Naive thymus-derived CD8-positive, alpha-beta T cell (primary cell): ENCODE measurements at places on chromosomes 2 and 18.

GRCh38 chr2:166891727-166892126 is 3.4 kb downstream of the XIRP2 start:
- DNase-seq = no peak

DNA sequence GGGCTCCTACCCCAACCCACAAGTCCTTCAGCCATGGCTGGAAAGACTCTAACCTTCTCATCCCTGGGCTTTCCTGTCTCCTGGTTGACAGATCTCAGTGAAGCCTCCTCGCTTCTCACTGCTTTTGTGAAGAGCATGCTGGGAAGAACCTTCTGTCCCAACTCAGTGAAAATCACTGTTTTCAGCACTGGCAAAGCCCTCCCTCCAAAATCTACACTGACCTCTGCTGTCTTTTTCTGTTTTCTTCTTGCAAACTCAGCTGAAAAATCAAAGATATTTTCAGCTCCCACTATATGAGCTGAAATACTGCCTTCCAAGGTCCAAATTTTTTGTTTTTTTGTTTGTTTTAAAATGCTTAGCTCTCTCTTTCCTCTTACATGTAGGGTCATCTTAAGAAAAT is 266.3 kb upstream of the AGAP1 start:
- no peak for DNase-seq

DNA sequence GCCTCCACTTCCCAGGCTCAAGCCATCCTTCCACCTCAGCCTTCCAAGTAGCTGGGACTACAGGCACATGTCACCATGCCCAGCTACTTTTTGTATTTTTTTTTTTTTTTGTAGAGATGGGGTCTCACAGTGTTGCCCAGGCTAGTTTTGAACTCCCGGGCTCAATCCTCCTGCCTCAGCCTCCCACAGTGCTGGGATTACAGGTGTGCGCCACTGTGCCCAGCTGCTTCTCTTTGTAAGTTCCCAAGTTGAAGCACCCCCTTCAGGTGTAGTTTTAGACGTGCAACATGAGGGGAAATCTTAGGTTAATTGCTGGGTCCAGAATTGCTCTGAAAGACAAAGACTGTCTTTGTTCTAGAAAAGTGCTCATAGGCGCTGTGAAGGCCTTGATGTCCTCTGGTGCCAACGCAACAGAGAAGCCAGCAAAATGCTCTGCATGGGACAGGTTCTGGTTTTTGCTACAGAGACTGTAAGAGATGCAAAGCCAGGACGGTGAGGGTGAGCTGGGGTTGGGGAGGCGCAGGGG is 46.6 kb downstream of the RRM2 start:
- DNase-seq = no peak

- DNase-seq = no peak
Observed at GRCh38 chr18:77133051-77133834, 660 bp upstream of the MBP start.

- DNase-seq = no peak
Observed at GRCh38 chr2:25204190-25204838, 35.9 kb upstream of the POMC start.

DNA sequence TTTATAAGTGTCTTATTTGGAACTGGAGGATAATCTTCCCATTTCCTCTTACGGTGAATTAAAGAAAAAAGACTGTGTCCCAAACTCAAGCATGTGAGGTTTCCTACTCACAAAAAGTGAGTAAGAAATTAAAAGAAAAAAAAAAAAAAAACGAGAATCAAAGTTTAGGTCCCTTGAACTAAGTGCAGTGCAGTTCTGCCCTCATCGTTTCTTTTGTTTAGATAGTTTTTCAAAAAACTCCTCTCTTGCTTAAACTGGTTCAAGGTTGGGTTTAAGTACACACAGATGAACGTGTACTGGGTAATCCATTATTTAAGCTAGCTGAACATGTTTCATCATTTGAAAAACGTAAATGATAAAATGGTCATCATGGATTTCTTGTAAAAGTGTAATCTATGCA is 235.9 kb upstream of the KCNJ3 start:
- DNase-seq = no peak

DNA sequence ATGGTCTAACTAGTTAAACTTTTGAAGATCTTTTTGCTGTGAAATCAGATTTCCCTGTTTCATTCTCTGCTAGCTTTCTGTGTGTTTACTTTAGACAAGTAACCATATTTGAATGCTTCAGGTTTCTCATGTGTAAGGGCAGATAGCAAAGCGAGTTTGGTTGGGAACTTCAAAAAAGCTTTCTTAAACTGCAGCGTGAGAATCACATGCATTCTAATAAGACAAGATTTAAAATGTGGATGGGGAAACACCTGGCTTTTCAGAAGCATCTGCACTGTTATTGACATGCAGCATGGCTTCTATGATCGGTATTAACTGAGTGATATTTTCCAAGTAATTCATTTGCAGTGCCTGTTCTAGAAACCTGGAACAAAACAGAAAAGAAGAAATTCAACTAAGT is 119.3 kb downstream of the ABCA12 start:
- DNase-seq = no peak

- no peak for DNase-seq
Observed at GRCh38 chr2:239908308-239908707, 116.8 kb downstream of the NDUFA10 start.

GRCh38 chr2:127405255-127405610 is 13.0 kb upstream of the PROC start:
- DNase-seq = no peak

DNA sequence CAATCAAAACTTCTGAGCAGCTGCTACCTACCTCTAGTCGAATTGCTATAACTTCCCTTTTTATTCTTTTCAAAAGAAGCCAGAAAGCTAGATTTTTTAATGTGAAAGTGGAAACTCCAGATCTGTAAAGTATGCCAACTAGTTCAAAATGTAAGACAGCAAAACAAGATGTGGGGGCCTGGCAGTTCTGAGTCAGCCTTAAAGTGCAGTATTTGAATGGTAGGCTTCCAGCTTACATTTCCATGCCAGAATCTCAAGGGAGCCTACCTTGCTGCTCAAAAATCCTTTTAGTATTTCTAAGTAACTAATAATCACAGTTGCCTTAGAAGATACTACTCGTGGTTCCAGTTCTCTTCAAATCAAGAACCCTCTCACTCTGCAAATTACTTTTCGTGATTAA is 1288.7 kb downstream of the LRP1B start:
- DNase-seq = no peak

- DNase-seq = peak; percentile 7
Observed at GRCh38 chr2:72925328-72925943, 8.1 kb downstream of the EMX1 start.

DNA sequence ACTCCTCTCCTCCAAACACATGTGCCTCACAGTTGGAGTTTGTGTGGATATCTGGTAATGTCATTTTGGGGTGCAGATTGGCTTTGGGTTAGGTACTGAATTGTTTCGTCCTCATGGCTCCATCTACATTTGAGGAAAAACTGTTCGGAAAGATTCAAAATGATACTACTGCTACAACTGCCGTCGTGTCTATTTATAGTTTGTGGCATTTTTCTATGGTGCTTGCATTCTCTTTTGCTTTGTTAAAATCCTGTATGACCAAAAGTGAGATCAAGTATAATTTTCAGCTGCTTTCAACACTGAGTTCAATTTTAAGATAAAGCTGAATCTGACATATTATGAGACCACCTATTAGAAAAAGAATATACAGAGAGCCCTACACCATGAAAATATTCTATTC is 176.3 kb upstream of the DSEL start:
- no peak for DNase-seq

DNA sequence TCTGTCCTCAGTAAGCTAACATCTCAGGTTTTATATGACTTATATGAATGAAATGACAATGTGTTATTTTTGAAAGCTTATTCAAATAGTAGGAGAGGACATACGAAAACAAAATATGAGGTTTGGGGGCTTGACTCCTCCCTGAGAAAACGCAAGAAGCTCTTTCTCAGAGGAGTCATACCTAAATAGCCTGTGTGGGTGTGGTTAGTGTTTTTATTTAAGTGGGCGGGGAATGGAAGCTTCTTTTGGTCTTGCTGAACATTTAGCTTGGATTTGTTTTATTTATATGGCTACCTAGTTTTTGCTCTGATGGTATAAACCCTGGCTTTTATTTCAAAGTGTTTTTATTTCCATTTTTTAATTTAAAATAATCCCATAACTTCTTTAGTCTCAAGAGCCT is 72.1 kb upstream of the DSG1 start:
- no peak for DNase-seq

DNA sequence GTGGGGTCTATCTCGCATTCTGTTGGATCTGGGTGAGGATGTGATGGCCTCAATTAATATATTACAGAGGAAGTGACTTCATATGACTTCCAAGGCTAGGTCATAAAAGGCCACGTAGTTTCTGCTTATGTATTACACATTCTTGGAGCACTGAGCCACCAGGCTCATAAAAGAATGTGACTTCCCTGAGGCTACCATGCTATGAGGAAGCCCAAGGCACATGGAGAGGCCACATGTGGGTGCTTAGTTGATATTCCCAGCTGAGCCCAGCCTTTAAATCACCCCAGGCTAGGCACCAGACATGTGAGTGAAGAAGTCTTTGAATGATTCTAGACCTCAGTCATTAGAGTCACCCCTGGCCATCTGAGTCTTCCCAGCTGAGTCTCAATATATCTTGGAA is 13.3 kb upstream of the REEP1 start:
- no peak for DNase-seq

- no peak for DNase-seq
Observed at GRCh38 chr2:181459621-181460021, 2.4 kb downstream of the ITGA4 start.

GRCh38 chr2:48440103-48440390 is 89.9 kb upstream of the STON1 start:
- DNase-seq = no peak

DNA sequence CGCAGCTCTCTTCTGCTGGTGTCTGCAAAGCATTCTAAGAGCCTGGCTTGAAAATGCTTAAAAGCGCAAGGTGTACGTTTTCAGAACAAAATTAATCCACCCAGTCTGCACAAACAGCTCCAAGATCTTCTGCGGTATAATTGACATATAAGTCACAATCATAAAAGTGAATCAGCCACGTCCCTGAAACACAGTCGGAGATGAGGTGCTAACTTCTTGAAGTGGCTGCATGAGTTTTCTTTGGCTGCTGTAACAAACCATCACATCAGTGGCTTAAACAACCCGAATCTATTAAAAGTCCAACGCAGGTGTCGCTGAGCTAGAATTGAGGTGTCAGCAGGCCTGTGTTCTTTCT is 32.6 kb downstream of the ARL4C start:
- no peak for DNase-seq

GRCh38 chr18:32770054-32770665 is 2.7 kb downstream of the KLHL14 start:
- no peak for DNase-seq

GRCh38 chr2:72185206-72185605 is 37.5 kb upstream of the CYP26B1 start:
- DNase-seq = no peak

GRCh38 chr2:23703037-23703582 is 223.8 kb downstream of the ATAD2B start:
- DNase-seq = no peak

DNA sequence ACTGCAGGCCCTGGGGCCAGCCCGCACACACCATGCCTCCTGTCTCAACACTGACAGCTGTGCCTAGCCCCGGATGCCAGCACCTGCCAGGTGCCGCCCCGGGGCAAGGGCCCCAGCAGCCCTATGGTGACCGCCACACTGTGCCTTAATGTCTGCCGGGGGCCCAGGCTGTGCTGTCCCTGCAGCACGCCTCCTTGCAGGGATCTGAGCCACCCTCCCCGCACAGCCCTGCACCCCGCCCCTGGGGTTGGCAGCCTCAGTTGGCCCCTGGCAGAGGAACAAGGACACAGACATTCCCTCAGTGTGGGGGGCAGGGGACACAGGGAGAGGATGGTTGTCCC is 8.5 kb upstream of the CAPN10 start:
- no peak for DNase-seq

DNA sequence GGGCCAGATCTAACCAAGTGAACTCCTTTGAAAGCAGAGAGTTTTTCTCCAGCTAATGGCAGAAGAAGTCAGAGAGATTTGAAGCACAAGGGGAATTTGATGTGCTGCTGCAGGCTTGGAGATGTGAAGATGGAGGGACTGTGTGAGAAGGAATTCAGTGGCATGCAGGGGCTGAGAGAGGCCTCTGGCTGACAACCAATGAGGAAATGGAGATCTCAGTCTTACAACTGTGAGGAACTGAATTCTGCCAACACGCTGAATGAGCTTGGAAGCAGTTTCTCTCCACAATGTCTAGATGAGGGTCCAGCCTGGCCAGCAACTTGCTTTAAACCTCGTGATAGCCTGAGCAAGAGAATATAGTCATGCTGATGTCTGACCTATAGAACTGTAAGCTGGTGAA is 224.1 kb upstream of the DPP10 start:
- no peak for DNase-seq

GRCh38 chr2:23657934-23658333 is 269.0 kb downstream of the ATAD2B start:
- DNase-seq = no peak

- DNase-seq = no peak
Observed at GRCh38 chr2:177952151-177952550, 120.4 kb downstream of the PDE11A start.

GRCh38 chr2:82819951-82820350 is 1639.1 kb downstream of the SUCLG1 start:
- no peak for DNase-seq

- no peak for DNase-seq
Observed at GRCh38 chr2:226184940-226185615, 614.5 kb downstream of the IRS1 start.

DNA sequence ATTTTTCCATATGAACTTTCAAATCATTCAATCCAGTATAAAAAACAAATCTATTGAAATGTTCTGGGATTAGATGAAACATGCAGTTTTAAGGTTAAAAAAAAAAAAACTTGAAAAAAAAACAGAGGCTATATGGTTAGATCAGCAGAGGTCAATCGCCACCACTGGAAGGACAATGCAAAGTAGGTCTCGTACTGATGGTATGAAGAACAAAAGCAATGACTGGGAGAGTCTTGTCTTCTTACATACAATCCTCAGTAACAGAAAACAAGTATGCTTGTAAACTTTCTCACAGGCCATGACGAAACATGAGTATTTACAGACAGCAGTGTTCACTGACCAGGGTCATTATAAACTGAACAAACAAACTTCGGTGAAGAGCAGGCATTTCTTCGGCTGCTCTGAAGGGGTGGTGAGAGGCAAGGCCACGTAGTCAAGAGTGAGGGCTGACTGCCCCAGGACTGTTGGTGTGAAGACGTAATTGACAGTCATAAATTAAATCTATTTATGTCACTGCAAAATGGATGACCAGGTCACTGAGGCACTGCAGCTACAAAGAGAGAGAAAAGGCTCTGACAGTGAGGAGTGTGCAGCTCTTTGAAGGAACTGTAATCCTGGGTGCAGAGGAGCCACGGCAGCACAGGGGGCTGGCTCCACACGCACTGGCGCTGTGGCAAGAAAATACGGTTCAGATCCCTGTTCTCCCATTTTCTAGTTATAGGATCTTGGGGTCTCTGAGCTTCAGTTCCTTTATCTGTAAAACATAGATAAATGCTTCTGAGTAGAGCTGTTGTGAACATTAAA is 60.0 kb downstream of the NXPH2 start:
- DNase-seq = no peak

GRCh38 chr2:85847051-85847588 is 41.7 kb downstream of the ST3GAL5 start:
- no peak for DNase-seq

- DNase-seq = no peak
Observed at GRCh38 chr2:131148426-131148825, 43.3 kb downstream of the PLEKHB2 start.
